ENCODE measurements at places on chromosomes 1 and 21. TPM values are rescaled to one million over a fixed set of nuclear protein-coding genes. Genes with fewer than 3 reads are reported as not detected.

Gene LRRC40
- total RNA-seq: 17.2 TPM

Gene CD5L
- total RNA-seq: 0.37 TPM

Gene GBP4
- total RNA-seq: 9.5 TPM

Gene FCRL1
- total RNA-seq: 0.29 TPM

Gene ZBED6
- 33.8 TPM for total RNA-seq

Gene LCE1F
- not detected for total RNA-seq

Gene KAZN
- total RNA-seq: 10.8 TPM

- DNase-seq: no peak
Measured at GRCh38 chr1:18606443-18607288, 24.0 kb upstream of the PAX7 start.

DNA sequence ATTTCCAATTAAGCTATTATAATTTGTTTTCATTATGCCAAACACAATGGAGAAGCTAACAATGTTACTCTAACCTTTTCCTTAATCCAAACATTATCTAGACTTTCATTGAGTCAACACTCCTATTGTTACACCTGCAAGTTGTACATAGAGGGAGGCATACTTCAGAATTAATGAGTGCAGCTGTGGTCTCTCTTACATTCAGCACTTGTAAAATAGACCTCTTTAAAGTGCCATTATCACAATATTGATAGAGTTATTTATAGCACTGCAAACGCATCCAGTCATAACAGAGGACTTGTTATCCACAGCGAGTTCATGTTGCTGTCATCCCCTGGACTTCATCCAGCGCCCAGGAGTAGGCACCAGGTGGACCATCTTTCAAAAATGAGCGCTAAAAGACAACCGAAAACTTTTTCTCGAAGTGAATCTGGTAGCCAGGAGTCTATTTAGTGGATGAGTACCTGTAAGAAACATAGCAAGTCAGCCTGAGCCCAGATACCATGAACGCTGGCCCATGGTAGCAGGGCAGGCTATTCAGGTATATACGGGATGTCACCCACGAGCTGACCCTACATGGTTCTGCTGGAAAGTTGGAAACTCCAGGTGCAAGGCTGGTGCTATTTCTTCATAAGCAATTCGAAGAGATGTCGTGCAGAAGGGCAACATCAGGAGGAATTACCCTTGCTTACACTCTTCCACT lies 70.6 kb upstream of the NFIA start:
- no peak for DNase-seq

GRCh38 chr1:28718586-28719331 lies 18.0 kb upstream of the YTHDF2 start:
- DNase-seq: no peak

DNA sequence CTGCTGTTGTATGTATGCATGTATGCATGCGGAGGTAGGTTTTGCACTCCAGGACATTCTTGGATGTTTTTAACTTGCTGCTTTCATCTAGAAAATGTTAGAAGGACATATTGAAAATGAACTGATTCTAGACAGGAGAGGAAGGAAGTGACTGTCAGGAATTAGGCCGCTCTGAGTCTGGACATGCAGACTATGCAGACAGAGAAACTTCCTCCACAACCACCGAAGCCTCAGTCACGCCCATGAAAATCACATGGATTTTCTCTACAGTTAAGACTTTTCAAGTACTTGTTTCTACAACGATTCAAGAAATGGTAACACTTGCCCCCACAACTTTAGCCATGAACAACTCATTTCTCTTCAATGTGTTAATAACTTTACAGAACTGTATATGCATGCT lies 211.1 kb downstream of the SMYD3 start:
- no peak for DNase-seq
